KBM-7 (cell line): ENCODE measurements at places on chromosomes 12 and 14.
A peak's percentile ranks its signal among the peaks of the same experiment; 100 is the strongest.

DNA sequence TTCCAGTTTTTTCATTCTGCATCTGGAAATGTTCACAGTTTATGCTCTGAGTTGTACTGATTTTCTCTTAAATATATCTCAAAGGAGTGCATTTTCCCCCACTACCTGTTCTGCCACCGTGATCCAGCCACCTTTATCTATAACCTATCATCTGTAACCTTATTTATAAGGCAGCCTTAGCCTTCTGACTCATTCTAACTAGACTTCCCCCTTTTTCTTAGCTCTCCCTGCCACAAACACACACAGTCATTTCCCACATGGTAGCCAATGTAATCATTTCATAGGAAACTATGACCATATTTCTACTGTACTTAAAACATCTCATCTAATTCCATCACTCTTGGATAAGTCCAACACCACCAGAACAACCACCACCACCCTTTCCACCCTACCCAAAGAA lies 10.8 kb upstream of the GYS2 start:
- DNase-seq = peak; percentile 78

DNA sequence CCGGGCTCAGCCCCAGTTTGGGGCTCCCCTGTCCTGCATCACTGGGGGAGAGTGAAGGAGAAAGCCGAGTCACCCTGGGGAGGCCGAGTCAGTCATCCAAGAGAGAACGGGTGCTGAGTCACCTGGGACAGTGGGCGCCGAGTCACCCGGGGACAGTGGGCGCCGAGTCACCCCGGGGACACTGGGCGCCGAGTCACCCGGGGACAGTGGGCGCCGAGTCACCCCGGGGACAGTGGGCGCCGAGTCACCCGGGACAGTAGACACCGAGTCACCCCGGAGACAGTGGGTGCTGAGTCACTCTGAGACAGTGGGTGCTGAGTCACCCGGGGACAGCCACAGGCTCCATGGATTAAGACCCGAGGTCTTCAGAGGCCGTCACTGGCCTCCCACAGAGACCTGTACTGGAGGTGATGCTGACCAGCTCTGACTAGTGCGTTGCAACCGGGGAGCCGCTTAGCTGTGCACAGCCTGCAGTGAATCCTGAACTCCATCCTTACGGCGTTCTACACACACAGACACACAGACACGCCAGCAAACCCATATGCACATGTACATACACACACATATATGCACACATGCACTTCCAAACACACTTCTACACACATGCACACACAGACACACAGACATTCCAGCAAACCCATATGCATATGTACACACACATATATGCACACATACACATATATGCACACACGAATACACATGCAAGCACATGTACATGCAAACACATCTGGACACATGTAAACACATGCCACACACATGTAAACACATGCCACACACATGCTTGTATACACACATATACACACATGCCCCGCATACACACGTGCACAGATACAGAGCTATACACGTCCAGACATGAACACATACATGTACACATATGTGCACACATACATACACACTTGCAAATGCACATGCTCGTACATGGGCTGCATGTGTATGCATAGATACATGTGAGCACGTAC lies 64.9 kb upstream of the GALNT9 start:
- no peak for DNase-seq

DNA sequence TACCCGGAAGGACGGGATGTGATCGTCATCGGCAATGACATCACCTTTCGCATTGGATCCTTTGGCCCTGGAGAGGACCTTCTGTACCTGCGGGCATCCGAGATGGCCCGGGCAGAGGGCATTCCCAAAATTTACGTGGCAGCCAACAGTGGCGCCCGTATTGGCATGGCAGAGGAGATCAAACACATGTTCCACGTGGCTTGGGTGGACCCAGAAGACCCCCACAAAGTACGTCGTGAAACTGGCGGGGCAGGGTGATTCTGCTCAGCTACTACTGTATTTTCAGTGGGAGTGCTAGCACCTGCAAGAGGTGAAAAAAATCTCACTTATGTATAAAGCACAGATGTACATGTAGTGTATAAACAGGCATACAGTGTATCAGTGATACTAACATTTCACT lies 62.9 kb downstream of the FOXN4 start:
- no peak for DNase-seq

- no peak for DNase-seq
Observed at GRCh38 chr12:57049119-57049446, 846 bp downstream of the MYO1A start.

DNA sequence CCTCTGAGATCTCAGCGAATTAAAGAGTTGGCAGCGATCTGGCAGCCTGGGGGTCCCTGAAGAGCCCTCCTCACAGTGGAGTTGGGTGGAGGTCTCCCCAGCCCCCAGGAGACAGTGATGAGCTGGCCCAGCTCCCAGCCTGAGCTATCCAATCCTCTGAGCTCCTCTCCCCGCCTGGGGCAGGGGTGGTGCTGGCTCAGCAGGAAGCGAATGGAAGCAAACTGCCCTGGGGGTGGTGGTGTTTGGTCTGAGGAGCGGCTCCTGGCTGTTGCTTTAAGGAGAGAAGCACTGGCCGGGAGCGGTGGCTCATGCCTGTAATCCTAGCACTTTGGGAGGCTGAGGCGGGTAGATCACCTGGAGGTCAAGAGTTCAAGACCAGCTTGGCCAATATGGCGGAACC lies 19.5 kb upstream of the MEG3 start:
- DNase-seq = no peak

GRCh38 chr12:53044896-53045695 lies 4.8 kb upstream of the TNS2 start:
- DNase-seq = no peak

GRCh38 chr14:81418057-81418790 lies 18.1 kb upstream of the STON2 start:
- DNase-seq = no peak

- DNase-seq = no peak
Observed at GRCh38 chr14:64778104-64778754, 74.0 kb downstream of the PLEKHG3 start.

DNA sequence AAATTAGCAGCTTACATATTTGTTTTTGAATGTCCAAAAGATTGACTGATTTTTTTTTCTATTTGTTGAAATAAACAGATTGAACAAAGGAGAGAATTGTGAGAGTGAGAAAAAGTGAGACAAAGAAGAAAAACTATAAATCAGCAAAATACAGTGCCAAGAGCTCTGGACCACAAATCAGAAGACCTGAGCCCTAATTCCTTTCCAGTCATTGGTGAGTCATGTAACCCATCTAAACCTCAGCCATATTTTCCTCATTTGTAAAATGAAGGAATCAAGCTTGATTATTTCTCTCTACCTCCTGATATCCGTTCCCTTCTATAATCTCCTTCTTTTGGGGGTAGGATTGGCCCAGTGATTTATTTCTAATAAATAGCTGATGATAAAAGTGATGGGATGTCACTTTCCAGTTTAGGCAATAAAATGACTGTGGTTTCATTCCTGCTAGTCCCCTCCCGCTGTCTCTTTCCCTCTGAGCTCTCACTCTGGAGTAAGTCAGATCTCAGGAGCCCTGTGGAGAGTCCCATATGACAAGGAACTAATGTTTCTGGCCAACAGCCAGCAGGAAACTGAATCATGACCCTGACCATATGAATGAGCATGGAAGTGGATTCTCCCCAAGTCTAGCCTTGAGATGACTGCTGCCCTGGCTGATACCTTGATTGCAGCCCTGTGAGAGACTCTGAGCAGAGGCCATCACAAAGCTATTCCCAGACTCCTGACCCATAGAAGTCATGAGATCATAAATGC lies 218.9 kb downstream of the ACSS3 start:
- DNase-seq = no peak

DNA sequence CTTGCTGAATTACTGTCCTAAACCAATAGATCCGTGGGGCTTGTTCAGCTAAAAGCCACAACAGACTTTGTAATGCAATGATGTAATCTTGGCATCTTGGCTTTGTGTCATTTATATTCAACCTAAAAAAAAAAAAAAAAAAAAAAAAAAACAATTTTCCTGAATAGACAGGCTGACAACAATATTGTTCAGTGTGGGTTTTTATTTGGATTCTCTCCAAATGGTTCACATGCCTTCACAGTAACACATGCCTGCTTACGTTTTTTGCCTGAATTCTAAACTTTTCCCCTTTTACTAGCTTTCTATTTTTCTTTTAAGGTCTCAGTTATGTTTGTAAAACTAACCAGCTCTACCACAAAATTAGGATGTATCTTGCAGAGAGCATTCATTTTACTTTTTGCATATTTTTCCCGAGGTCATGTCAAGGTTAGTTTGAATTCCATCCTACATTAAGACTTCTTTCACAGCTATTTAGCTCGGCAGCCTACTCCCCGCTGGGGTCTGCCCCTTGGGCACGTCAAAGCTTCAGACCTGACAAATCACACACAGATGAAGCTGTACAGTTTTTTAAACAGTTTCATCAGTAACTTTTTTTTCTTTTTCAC lies 213.7 kb upstream of the NPAS3 start:
- no peak for DNase-seq

DNA sequence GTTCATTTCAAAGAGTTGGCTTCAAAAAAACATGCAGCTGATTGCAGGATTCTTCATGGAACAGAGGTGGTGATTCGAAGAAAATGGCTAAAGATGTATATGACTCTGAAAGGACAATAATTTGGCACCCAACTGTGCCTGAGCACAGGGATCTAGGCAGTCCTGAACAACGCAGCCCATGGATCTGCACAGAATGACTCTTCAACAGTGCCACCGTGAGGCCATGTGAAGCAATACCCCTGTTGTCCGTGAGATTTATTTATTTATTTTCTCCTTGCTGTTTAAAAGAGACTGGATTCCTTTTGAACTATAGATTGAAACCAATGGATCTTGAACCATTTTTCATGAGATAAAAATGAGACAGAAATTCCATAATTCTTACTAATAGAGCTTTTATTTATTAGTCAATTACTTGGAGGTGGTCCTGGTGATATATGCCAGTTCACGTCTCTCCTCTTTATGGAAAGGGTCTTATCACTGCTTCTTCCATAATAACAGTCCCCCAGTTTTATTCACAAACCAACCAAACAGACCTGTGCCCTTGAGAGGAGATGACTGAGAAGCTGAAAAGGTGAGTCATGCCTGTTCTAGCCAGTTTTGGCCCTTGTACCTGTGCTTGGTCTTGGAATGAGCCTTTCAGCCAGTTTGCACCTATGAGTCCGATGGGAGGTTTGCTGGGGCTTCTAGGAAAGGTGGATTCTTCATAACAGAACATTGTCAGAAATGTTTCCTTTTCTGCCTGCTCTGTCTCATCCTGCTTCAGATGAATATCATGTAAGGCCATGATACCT lies 1598.3 kb downstream of the AACS start:
- DNase-seq = peak; percentile 27

- DNase-seq = no peak
Observed at GRCh38 chr12:50842637-50843493, at the start of gene TMPRSS12. TMPRSS12 (plus strand) TSS chr12:50842926; CDS start chr12:50842965, 39 bp downstream.

- no peak for DNase-seq
Observed at GRCh38 chr12:38113991-38114390, 202.6 kb upstream of the ALG10B start.

- no peak for DNase-seq
Observed at GRCh38 chr12:127455347-127456265, 811.4 kb upstream of the TMEM132C start.

DNA sequence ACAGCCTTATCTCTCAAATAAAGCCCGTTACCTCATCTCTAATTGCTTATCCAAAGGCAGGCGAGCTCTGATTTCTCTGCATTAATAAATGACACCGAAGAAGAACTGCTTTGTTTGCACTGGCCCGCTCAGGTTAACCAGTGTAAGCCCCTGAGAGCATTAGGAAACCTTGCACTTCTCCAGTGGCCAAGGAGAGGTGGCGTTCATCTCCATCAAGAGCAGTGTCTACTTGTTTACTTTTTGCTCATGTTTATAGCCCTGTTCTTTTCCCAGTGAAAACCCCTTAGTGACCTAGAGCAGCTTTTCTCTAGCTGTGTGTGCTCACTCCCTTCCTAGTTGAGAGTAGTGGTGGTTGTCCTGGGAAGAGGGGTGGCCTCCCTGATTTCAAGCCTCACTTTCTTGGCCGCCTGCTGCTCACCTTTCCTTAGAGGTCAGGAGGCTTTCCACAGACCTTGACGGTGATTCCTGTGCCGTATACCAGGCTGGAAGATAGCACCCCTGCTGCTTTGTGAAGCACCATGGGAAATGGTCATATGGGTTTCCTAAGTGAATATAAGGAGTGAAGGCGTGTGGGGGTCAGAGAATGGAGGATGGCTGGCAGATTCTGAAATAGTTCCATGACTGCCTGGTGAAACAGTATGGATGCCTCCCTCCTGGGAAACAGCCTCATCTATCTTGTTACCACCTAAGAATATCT lies 16.6 kb downstream of the FBXW8 start:
- DNase-seq = no peak

- DNase-seq = no peak
Observed at GRCh38 chr14:63362389-63362819, 43.7 kb upstream of the GPHB5 start.

DNA sequence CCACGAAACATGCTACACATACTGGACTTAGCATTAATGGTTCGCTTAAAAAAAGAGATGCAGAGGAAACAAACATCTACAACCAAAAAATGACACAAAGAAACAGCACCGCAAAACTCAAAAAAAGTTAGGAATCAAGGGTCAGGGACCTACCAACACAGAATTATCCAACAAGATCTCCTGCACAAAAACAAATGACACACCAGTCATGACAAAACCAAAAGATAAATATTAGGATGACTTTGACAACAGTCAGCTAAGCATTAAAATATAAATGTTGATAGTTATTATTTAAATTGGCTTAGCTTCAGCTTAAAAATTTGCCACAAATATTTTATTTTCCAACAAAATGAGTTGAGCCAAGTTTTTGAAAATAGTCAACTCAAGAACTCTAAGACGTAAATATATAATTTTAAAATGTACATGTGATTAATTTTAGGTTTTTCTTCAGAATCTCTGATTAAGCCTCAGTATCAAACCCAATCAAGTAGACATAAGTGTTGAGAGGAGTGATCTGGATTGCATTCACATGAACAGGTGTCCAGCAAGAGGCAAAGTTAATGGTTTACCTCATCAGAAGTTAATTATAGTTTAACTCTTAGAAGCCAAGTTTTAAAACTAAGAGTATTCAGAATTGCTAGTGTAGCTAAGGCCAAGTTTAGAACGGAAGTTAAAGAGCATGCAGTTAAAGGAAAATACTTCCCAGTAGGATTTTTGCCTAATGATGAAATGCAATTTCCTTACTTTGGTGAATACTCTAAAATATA lies 79.9 kb downstream of the HEATR5A start:
- DNase-seq = no peak

DNA sequence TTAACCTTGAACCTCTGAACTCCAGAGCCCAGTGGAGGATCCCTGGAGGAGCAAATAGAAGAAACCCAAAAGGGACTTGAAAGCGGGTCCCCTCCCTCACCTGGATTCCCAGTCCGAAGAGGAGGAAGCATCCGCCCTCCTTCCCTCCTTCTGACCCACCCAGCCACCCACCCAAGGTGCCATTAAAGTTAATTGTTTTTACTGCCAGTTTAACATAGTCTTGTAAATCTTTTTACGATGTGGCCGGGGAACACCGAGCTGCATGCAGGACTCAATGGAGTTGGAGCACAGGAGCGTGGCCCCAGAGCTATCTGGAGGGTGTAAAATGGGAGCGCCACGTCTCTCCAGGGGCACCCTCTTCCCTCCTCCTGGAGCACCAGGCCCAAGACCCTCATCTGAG lies 49.9 kb upstream of the TBX3 start:
- DNase-seq = no peak

GRCh38 chr12:116172224-116172849 lies 105.2 kb downstream of the MED13L start:
- DNase-seq = peak; percentile 60
